ENCODE measurements at places on chromosomes 6 and 20.

DNA sequence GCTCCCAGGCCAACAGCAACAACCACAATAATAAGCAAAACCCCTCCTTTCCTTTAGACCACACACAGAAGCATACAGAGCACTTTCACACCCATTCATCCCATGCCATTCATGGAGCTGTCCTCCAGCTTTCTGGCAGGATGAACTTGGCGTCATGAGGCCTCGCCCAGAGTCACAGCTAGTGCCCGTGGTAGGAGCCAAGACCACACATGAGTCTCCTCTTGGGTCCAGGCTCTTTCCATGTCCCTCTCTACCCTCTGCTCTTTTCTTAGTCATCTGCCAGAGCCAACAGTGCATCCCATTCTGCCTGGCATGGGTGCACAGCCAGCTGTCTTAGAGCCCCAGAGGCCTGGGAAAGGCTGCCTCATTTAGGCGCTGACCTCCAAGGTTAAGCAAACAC is 1.8 kb upstream of the TGM3 start:
- no peak for DNase-seq

DNA sequence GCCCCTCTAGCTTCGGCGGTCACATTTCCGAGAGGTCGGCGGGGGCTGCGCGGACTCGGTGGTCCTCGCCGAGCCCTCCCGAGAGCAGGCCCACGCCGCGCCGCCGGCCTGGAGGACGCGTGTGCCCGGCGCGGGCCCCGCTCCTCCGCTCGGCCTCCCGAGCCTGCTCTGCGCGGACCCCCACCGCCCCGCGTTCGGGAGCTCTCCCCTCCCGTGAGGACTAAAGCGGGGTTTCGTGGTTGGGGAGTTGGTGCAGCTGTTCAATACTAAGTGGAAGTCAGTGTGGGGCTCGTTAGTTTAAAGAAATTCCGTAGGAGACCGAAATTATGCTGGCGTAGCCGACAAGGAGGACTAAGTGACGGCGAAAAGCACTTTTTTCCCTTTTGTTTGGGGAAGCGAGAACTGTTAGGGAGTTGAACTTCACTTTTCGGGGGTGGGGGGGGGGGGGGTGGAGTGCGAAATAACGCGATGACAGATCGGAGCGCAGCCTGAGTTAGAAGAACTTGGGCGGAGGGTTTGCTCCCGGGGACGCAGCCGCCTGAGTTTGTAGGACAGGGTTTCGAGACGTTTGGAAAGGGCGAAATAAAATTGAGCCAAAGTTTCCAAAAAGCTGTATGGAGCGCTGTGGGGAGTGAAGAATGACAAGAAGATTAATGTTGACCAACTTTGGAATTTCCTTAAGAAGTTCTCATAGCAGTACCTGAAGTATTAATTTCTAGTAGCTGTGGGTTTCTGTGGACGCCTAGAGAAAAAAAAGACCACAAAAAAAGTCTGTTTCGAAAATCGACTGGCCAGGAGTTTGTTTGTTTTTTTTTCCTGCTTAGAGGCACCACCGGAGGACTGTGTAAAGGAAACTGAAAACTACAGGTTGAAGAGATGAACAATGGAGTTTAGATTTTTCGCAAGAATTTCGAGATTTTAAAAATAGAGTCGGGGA is 1.4 kb downstream of the QKI start:
- no peak for DNase-seq

DNA sequence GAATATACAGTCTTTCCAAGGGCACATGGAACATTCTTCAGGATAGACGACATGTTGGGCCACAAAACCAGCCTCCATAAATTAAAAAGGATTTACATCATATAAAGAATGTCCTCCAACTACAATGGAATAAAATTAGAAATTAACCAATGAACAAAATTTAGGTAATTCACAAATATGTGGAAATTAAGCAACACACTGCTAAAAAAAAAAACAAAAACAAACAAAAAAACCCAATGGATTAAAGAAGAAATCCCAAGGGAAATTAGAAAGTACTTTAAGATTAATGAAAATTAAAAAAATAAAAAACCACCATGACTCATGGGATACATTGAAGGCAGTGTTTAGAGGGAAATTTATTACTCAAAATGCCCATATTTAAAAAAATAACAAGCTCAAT is 21.4 kb upstream of the NT5E start:
- DNase-seq, result no peak

DNA sequence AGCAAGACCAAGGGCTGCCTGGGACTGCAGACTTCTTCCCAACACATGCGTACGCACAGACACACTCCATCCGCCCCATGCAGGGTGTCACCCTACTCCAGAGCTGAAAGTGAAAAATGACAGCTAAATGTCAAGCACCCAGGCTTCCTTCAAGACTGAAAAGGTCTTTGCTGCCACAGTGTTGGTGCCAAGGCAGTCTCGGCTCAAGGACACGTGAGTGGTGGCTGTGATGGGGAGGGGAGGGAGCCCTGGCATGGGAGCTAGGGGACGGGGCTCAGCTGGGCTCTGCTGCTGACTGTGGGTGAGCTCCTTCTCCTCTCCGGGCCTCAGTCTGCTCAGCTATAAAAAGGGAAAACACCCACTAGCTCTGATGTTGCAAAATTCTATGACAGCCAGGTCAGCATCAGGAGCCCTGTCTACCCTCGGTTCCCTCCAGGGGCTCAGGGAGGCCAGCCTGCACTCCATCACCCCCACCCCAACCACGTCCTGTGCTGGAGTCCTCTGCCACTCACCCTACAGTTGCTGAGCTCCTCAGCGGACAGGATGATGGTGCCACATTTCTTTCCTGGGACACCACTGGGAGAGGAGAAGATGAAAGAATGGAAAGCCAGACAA is 47.6 kb downstream of the CPNE5 start:
- no peak for DNase-seq

DNA sequence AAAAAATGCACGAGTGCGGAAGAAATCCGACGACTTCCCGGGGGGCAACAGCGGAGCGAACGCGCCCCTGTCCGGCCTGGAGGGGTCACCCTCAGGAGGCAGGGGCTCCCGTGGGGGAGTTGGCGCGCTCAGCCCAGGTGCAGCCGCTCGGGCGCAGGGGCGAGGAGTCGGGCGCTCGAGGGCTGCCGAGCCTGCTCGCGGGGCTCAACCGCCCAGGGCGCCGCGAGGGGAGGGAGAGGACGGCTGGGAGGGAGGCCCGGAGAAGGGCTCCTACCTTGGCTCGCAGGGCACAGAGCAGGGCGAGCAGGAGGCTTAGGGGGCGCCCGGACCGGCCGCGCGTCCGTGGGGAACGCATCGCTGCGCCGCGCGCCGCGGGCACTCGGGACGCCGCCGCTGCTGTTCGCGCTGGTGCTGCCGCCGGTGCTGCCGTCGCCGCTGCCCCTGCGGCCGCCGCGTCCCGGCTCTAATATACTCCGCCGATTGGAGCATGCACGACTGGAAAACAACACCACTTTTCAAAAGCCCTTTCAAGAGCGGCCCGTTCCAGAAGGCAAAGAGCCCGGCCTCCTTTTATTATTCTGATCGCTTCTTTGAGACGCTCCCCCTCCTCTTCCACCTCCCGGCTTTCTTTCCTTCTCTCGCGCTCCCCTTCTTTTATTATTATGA is 490 bp downstream of the JAG1 start:
- DNase-seq, result peak; percentile 14

- no peak for DNase-seq
These were observed 7.4 kb downstream of the TMEM14C start for GRCh38 chr6:10730254-10730653.

DNA sequence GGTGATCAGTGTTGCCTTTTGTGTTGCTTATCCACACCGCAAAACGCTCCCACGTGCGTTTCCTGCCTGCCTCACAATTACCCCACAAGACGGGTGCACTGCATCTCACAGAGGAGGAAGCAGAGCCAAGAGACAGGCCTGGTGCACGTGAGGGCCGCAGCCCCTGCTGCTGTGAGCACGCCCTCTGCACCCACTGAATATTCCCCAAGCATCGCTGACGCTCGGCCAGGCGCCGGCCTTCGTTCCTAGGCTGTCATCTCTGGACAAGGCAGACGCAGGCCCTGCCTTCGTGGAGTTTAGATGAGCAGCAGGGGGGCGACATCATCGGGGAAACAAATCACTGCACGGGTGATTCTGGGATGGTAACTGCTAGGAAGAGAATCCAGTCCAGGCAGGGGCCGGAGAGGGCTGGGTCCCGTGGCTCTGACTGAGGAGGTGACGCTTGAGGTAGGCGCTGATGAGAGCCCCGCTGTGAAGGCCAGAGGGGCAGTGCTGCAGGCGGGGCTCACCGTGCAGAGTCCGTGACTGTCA is 162.4 kb upstream of the QKI start:
- DNase-seq, result no peak

DNA sequence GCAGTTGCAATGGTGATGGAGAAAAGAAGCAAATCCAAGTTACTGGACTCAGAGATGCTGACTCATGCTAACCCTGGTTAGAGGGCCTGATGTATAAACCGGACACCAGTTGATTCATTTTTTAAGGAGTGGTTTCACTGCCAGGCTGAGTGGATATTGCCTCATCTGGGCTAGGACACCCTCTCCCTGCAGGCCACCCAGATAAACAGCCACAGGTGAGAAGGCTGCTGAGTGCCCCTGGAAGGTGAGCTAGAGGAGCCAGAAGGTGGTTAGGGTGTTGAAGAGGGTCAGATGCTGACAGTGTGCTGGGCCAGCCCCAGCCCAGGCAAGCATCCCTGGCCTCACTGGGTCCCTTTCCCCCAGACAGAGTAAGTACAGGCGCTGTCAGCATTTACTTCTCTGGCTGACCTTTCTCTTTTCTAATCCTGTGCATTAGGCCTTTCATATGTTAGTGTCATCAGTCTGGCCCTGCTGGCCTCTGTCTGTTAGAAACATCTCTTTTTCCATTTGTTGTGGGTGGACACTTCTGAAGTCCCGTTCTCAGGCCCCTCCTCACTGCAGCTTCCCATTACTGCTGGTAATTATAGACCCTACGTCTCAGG is 13.5 kb downstream of the EPB41L1 start:
- no peak for DNase-seq

GRCh38 chr6:169998457-169998856 is 247.0 kb downstream of the ERMARD start:
- DNase-seq, result no peak

DNA sequence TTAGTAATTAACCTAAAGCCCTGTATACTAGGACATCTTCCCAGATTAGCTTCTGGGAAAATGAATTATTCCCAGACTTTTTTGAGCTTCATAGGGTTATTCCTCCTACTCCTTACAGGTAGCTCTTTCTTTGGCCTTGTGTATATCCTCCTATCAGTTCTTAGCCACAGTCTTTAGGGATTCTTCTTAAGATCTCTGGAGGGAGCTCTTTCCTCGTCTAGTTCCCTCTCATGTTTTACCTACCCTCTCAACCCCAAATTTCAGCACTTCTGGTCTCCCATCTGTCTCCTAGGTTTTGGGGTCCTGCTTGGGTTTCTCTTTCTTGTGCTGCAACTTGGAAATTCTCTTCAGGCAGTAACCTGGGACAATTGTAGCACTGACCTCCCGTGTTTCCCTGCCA is 46.4 kb upstream of the SLC35B3 start:
- no peak for DNase-seq

GRCh38 chr6:110093981-110094380 is 85.5 kb downstream of the WASF1 start:
- no peak for DNase-seq

GRCh38 chr6:106186714-106187113 is 100.6 kb downstream of the PRDM1 start:
- DNase-seq, result no peak

DNA sequence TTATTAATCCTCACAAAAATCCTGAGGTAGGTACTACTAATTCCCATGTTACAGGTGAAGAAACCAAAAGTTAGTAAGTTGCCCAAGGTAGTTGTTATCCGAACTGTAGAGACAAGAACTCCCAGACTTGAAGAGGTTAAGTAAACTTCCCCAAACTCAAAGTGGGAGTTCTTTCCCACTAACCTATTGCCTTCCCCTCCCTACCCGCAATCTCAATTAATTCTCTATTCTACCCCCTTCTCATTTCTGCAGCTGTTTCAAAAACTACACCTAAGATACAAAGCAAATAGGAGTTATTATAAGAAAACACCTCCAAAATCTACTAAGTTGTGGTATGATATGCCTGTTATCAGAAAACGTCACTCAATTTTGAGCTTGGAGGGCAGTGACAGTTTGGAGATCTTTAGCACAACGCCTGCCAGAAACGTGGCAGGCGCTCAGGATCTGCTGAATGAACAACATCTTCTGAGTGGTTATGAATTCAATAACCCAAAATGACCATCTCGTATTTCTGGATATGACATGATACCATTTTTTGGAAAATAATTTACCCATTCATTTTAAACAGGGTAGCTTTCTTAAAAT is 7.1 kb downstream of the CSNK2A1 start:
- DNase-seq, result no peak

- DNase-seq, result no peak
These were observed 13.5 kb upstream of the SMIM26 start for GRCh38 chr20:18553746-18554145.

GRCh38 chr6:160279850-160280249 is 21.2 kb upstream of the SLC22A2 start:
- DNase-seq, result no peak

DNA sequence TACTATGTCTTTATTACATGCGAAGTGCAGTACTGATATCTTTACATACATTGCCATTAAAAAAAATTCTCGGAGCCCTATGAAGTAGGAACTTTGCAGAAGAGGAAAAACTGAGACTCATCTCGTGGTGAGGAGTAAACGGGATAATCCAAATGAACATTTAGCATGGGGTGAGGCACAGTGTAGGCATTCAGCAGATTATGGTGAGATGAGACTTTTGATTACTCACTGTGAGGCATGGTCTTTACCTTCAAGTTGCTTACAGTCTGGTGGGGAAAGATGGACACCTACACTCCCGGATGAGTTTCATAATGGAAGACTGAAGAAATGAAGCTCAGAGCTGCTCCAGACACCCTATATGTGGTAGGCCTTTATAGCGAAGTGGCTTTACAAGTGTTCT is 1.4 kb downstream of the RPRD1B start:
- no peak for DNase-seq

- DNase-seq, result no peak
These were observed 7.7 kb downstream of the NPEPL1 start for GRCh38 chr20:58700121-58700821.

GRCh38 chr6:43013097-43013842 is 476 bp downstream of the MEA1 start:
- DNase-seq, result no peak
